IMR-90 (cell line): ENCODE measurements at places on chromosomes 16 and 17. TPM values are rescaled to one million over a fixed set of nuclear protein-coding genes. Genes with fewer than 3 reads are reported as not detected.

The PRSS21 gene
- polyA plus RNA-seq = 0.21 and 0.47 TPM in 2 replicates

The KRT23 gene
- 0.32 and 0.39 TPM in 2 replicates for polyA plus RNA-seq

The OTOP2 gene
- polyA plus RNA-seq = not detected in 2 replicates

The CD300E gene
- polyA plus RNA-seq = not detected in 2 replicates

The KRT222 gene
- not detected in 2 replicates for polyA plus RNA-seq

DNA sequence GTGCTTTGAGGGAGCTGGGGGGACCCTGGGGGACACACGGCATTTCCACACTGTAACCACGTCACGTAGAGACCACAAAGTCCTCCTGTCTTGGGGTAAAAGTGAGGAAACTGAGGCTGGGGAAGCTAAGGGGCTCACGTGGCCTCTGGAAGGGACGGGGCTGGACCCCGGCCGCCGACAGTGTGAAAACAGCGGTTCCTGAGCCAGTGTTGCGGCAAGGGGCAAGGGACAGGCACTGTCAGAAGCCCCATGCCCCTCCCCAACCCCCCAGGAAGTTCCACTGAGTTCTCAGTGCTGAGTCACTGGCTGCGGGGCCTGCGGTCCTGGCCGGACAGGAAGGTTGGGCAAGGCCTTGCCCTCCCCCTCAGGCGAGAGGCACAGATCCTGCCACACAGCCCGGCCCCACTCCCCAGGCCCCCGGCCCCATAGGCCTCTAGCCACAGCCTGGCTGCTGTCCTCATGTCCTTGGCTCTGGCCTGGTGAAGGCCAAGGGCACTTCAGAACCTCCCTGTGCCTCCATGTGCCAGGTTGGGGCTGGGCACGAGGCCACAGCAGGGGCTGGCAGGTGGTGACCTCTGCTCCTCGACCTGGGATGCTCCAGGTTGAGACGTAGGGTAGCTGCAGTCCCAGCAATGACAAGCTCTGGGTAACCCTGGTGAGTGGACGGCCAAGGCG lies 5.0 kb upstream of the CCDC57 start:
- H3K4me3 ChIP-seq = no peak overlapping the region
- peak overlapping the region; percentile 100 for H3K27ac ChIP-seq
- no peaks in the 10 kb centered on the region for H3K36me3 ChIP-seq
- H3K4me1 ChIP-seq = peaks cover 46% of the 10 kb centered on the region
- DNase-seq = peak; percentile 90

GRCh38 chr16:56191156-56191815 lies at the start of gene GNAO1:
Gene GNAO1 (plus strand): TSS chr16:56191489. CDS start chr16:56192236, 747 bp downstream.
- no peaks in the 10 kb centered on the region; the same call in 1 of the 2 replicates for H3K4me1 ChIP-seq
- peaks cover 55% of the 10 kb centered on the region for H3K27me3 ChIP-seq
- peak within 1 kb of the TSS; percentile 55 for H3K4me3 ChIP-seq
- DNase-seq = peak; percentile 51
- H3K27ac ChIP-seq = no peak within 1 kb of the TSS
- H3K36me3 ChIP-seq = no peaks in the 10 kb centered on the region

- no peak overlapping the region for H3K4me3 ChIP-seq
- H3K36me3 ChIP-seq = no peaks in the 10 kb centered on the region
- H3K4me1 ChIP-seq = 0 out of 2 replicates have a peak, but pooled peaks cover 1% of the 10 kb centered on the region
- DNase-seq = peak; percentile 30
- H3K27me3 ChIP-seq = peaks cover 12% of the 10 kb centered on the region
- no peak overlapping the region for H3K27ac ChIP-seq
Observed at GRCh38 chr17:74960570-74961342, 11.8 kb downstream of the HID1 start.

DNA sequence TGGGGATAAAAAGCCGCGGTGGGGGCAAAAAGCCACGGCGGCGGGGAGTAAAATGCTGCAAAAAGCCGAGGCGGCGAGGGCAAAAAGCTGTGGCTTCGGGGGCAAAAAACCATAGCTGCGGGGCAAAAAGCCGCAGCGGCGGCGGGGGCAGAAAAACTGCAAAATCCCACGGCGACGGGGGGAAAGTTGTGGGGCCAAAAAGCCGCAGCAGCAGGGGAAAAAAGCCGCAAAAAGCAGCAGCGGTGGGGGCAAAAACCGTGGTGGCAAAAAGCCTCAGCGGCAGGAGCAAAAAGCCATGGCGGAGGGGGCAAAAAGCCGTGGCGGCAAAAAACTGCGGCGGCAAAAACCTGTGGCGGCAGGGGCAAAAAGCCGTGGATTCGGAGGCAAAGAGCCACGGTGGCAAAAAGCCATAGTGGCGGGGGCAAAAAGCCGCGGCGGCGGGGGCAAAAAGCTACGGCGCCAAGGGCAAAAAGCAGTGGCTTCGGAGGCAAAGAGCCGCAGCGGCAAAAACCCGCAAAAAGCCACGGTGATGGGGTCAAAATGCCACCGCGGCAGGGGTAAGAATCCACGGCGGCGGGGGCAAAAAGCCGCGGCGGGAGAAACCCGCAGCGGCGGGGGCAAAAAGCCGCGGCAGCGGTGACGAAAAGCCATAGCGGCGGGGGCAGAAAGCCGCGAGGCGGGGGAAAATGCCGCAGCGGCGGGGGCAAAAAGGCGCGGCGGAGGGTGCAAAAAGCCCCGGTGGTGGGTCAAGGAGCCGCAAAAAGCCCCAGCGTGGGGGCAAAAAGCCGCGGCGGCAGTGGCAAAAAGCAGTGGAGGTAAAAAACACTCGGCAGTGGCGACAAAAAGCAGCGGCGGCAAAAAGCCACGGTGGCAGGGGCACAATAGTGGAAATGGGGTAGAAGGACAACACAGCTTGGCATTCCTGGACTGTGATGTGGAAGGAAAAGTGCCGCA lies 192.8 kb downstream of the SHCBP1 start:
- H3K36me3 ChIP-seq = no peaks in the 10 kb centered on the region
- H3K4me3 ChIP-seq = no peak overlapping the region
- H3K27me3 ChIP-seq = no peaks in the 10 kb centered on the region
- H3K27ac ChIP-seq = no peak overlapping the region
- H3K4me1 ChIP-seq = no peaks in the 10 kb centered on the region
- DNase-seq = no peak

GRCh38 chr17:82105882-82106687 lies 8.0 kb upstream of the FASN start:
- H3K4me3 ChIP-seq = no peak overlapping the region
- H3K27me3 ChIP-seq = no peaks in the 10 kb centered on the region
- H3K4me1 ChIP-seq = peaks cover 12% of the 10 kb centered on the region
- H3K27ac ChIP-seq = peak overlapping the region; percentile 3; the same call in 1 of the 2 replicates

GRCh38 chr16:73031984-73032383 lies 15.9 kb downstream of the ZFHX3 start:
- H3K4me3 ChIP-seq = no peak overlapping the region
- no peak overlapping the region for H3K27ac ChIP-seq
- peaks cover 20% of the 10 kb centered on the region for H3K4me1 ChIP-seq
- H3K27me3 ChIP-seq = no peaks in the 10 kb centered on the region
- DNase-seq = no peak

DNA sequence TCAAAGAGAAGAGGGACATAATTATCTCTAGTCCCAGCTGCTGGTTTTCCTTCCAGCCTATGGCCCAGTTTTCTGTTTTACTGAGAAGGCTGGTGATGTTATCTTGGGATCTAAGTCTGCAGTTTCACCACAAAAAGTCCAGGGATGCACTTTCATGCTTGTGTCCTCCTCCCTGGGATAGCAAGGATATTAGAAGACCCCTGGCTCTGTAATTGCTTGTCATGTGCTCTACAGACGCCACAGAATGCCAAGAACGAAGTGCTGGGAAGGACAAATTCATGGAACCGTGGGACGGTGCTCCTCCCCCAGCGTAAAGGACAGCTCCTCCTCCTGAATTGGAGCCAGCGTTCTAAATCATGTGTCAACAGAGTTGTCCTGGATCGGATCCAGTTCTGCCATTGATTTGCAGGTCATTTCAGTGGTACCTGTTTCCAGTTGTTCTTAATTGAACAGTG lies 8.6 kb downstream of the MAPT start:
- no peaks in the 10 kb centered on the region for H3K36me3 ChIP-seq
- no peaks in the 10 kb centered on the region for H3K4me1 ChIP-seq
- no peak overlapping the region for H3K4me3 ChIP-seq
- H3K27me3 ChIP-seq = peaks cover 59% of the 10 kb centered on the region

DNA sequence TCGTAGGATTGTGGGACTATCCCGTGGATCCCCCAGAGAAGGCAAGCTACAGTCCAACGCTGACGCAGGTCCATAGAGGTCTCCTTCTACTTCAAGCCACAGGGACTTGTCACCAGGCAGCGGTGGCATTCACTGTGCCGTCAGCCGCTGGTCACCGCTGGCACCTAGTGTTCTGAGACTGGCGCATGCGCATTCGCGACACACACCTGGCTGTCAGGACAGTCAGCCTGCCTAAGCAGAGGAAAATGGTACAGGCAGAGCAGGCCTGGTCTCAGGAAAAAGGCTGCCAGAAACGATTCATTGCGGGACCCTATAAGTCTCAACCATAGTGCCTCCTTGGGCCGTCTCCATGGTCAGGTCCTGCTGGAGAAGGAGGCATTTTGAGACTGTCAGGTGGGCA lies 138.0 kb upstream of the WSB1 start:
- H3K4me3 ChIP-seq = no peak overlapping the region
- no peaks in the 10 kb centered on the region for H3K36me3 ChIP-seq
- H3K4me1 ChIP-seq = no peaks in the 10 kb centered on the region
- H3K27ac ChIP-seq = no peak overlapping the region

- no peak overlapping the region; the same call in 1 of the 2 replicates for H3K27ac ChIP-seq
- peak overlapping the region; percentile 98 for H3K4me3 ChIP-seq
- no peak for DNase-seq
- H3K27me3 ChIP-seq = peaks cover 13% of the 10 kb centered on the region; the same call in 1 of the 2 replicates
- H3K36me3 ChIP-seq = no peaks in the 10 kb centered on the region
Observed at GRCh38 chr16:66695935-66696668, 441 bp downstream of the CMTM4 start.

DNA sequence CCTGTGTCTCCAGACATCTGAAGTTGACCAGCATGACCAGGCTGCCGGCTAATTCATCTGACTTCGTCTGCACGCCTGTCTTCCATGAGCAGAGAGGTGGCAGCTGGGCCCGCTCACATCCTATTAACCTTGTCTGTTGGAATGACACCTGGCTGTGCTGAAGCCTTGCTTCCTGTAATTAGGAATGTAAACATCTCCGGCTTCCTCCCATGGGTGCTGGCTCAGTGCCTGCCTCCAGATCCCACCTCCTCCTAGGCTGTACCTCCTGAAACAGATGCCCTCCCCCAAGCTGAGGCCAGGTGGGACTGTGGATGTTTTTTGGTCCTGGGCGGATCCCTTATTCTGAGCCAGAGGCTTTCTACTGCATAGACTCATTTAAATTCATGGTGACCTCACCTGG lies 296.3 kb downstream of the HS3ST4 start:
- H3K4me1 ChIP-seq = no peaks in the 10 kb centered on the region
- no peaks in the 10 kb centered on the region for H3K27me3 ChIP-seq
- H3K27ac ChIP-seq = no peak overlapping the region

GRCh38 chr17:1112875-1113274 lies 66.9 kb downstream of the ABR start:
- peaks cover 2% of the 10 kb centered on the region; the same call in 1 of the 2 replicates for H3K36me3 ChIP-seq
- H3K4me3 ChIP-seq = no peak overlapping the region
- H3K27me3 ChIP-seq = no peaks in the 10 kb centered on the region
- DNase-seq = no peak
- peaks cover 33% of the 10 kb centered on the region for H3K4me1 ChIP-seq
